ENCODE measurements at places on chromosomes 1 and 21.

DNA sequence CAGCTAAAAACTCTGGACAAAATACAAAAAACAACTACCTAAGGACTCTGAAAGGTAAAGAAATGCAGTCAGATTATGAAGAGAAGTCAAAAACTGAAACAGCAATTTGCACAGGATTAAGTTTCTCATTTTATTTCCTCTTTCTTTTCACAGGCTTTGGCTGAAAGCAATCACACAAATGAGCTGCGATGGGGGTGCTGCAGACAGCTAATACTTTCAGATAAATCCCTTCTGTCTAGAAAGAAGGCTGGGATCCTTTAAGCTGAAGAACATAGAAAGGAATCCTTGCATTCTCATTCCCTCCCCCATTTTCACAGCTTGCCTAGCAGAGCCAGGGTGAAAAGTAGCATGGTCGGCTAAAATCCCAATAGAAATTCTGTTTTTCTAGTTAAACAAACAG lies 32.0 kb upstream of the PRDX6 start:
- no peak for DNase-seq

DNA sequence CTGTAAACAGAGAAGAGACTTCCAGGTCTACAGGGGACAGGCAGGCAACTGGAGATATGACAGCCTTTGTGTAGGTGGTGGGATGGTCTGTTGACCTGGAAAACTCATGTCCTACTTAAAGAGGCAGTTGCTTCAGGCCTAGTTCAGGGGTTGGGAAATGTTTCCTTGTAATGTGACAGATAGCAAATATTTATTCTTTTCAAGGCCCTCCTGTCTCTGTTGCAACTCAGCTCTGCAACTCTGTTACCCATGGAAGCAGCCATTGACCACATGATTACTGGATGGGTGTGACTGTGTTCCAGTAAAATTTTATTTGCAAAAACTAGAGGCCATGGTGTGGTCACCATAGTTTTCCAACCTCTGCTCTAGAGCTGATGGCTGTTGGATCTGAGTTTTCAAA lies 341.9 kb downstream of the PTBP2 start:
- DNase-seq, result no peak

- DNase-seq, result no peak
Observed at GRCh38 chr1:225446981-225447615, 19.3 kb upstream of the LBR start.

DNA sequence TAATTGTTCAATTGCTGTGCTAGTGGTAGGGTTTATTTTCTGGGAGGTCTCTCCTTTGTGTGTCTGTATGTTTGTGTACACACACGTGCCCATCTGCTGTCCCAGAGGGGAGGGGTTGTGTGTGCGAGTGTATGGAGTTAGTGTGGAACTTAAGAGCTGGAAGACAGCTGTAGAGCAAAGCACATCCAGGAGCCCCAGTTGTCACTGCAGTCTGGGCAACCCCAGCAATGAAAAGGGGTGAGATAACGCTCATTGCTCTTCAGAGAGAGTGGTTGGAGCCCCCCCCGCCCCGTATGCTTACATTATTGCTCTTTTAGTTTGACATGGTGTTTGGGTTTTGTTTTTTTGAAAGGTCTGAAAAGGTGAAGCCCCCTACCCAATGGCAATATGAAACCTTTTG lies 36.9 kb downstream of the NCF2 start:
- DNase-seq, result no peak

- DNase-seq, result no peak
Observed at GRCh38 chr1:75745276-75745675, 20.8 kb downstream of the ACADM start.

- no peak for DNase-seq
Observed at GRCh38 chr21:40029888-40030287, 162.7 kb downstream of the PCP4 start.

- DNase-seq, result no peak
Observed at GRCh38 chr1:40763742-40764532, 19.6 kb upstream of the KCNQ4 start.

GRCh38 chr1:10960411-10961299 lies 51.8 kb upstream of the TARDBP start:
- DNase-seq, result peak; percentile 76

DNA sequence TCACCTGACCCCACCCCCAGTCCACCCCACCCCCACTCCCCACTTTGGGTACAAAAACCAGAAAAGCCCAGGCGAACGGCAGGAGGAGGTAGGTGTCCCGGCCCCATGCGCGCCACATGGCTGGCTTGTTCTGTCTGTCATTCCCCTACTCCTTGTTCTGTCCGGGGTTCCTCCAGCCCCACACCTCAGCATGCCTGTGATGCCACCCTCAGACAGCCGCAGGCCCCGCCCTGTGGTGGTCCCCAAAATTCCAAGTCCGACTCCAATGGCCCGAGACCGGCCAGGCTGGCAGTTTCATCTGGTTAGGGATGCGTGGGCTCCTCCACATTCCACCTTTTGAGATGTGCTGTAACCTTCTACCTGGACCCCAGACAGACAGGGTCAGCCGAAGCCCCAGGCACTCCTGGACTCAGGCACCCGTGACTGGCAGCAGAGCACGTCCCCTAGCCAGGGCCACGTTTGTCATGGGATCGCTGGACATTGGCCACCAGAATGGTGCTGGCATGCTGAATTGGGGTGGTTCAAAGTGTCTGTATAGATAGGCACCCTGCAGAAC lies 94.4 kb downstream of the WDR4 start:
- no peak for DNase-seq

DNA sequence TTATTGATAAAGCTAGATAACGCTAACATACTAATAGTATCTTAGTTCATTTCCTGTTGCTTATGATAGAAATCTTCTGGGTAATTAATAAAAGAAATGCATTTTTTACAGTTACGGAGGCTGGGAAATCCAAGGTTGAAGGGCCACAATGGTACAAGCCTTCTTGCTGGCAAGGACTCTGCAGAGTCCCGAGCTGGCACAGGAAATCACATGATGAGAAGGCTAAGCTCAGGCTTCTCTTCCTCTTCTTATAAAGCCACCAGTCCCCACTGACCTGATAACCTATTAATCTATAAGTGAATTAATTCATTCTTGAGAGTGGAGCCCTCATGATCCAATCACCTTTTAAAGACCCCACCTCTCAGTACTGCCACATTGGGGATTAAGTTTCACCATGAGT lies 82.6 kb downstream of the GPR161 start:
- no peak for DNase-seq
